Right ventricle myocardium inferior (tissue), 1 donor: ENCODE measurements at places on chromosomes 3 and 15. TPM values are rescaled to one million over a fixed set of nuclear protein-coding genes. Genes with fewer than 3 reads are reported as not detected.

The NR1I2 gene
- total RNA-seq = not detected

The SAMD7 gene
- total RNA-seq = not detected

The ITIH4 gene
- total RNA-seq = 5.0 TPM

The GASK1A gene
- total RNA-seq = 0.92 TPM

The IL17RB gene
- total RNA-seq = 3.2 TPM

The ZNF445 gene
- 12.7 TPM for total RNA-seq

The WDR72 gene
- total RNA-seq = not detected

The VPS39 gene
- total RNA-seq = 43.0 TPM

The SYNPR gene
- not detected for total RNA-seq

The OR5H14 gene
- total RNA-seq = not detected

The CPNE9 gene
- not detected for total RNA-seq

The KNG1 gene
- 0.62 TPM for total RNA-seq

The NUP210 gene
- total RNA-seq = 3.5 TPM

The C3orf33 gene
- total RNA-seq = 6.6 TPM

The LMAN1L gene
- 21.9 TPM for total RNA-seq

The SMCO1 gene
- total RNA-seq = 78.6 TPM

The ZNF860 gene
- 0.27 TPM for total RNA-seq

The CFAP44 gene
- total RNA-seq = 2.2 TPM

The COPS2 gene
- 77.0 TPM for total RNA-seq

The TUSC7 gene
- total RNA-seq = not detected

The UACA gene
- 25.8 TPM for total RNA-seq

The NPAP1 gene
- total RNA-seq = not detected

The ANKDD1A gene
- total RNA-seq = 1.1 TPM

The TM6SF1 gene
- total RNA-seq = 5.0 TPM

The MAP3K13 gene
- total RNA-seq = 8.0 TPM

The LNP1 gene
- 2.4 TPM for total RNA-seq

The FGF7 gene
- total RNA-seq = 44.6 TPM

The ZNF774 gene
- total RNA-seq = 4.6 TPM

The GOLGA8J gene
- 0.16 TPM for total RNA-seq

The LPP gene
- total RNA-seq = 114 TPM

The IGDCC3 gene
- total RNA-seq = 0.43 TPM

The PRICKLE2 gene
- 7.7 TPM for total RNA-seq

The ITGB5 gene
- total RNA-seq = 109 TPM

The CPLX3 gene
- 2.8 TPM for total RNA-seq

The SLC25A38 gene
- 14.7 TPM for total RNA-seq

The LRTM1 gene
- not detected for total RNA-seq

The CPN2 gene
- total RNA-seq = 2.3 TPM

The GAP43 gene
- 0.22 TPM for total RNA-seq

The RBMS3 gene
- 32.7 TPM for total RNA-seq

The ATG3 gene
- total RNA-seq = 38.2 TPM

The IL17RD gene
- total RNA-seq = 6.7 TPM
